ENCODE measurements at places on chromosomes 3 and 15.

- DNase-seq, result no peak
Observed at GRCh38 chr15:53830707-53831386, 71.4 kb upstream of the WDR72 start.

GRCh38 chr15:43488790-43489189 lies 4.2 kb downstream of the TP53BP1 start:
- DNase-seq, result no peak

DNA sequence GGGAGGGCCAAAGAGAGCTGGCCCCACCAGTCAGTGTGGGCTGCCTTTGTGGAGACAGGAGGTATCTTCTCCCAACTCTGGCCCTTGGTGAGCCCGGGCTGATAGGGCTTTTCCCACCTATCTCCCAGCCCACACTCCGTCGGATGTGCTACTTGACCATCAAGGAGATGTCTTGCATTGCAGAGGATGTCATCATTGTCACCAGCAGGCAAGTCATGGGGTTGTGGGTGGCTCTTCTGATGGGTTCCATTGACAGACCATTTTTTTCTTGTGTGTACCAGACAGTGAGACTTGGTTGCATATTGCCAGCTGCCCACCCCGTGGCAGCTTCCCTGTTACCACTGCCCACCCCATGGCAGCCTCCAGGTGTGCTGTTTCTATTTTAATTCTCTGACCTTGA lies 3.3 kb downstream of the COPG1 start:
- DNase-seq, result no peak

DNA sequence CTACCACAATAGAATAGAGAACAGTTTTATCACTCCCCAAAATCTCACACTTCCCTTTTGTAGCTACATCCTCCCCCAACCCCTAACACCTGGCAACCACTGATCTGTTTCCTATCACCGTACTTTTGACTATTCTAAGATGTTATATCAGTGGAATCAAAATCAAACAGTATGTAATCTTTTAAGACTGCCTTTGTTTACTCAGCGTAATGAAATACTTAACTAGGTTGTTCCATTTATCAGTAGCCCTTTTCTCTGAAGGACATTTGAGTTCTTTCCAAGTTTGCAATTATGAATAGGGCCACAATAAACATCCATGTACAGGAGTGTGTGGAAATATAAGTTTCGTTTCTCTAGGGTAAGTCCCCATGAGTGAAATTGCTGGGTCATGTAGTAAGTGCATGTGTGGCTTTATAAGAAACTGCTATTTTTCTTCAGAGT lies 372.3 kb downstream of the SV2B start:
- DNase-seq, result no peak

DNA sequence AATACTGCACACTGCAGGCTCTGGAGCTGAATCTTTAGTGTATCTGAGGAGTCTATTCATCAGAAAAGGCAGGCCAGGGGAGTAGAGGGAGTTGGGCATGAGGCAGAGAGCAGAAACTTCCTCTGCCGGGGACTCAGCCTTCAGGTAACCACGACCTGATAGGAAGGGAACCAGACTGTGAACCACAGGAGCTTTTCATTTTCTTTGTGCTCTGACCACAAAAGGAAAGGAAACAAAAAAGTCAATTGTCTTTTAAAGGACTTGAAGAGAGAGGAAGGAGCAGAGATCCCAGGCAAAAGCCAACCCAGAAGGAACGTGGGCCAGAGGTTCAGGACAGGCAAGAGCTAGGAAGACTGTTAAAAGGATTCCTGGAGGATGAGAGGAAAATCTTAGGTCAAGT lies 573.3 kb downstream of the EPHB1 start:
- DNase-seq, result no peak

- DNase-seq, result no peak
Observed at GRCh38 chr3:81692766-81693165, 68.7 kb downstream of the GBE1 start.

DNA sequence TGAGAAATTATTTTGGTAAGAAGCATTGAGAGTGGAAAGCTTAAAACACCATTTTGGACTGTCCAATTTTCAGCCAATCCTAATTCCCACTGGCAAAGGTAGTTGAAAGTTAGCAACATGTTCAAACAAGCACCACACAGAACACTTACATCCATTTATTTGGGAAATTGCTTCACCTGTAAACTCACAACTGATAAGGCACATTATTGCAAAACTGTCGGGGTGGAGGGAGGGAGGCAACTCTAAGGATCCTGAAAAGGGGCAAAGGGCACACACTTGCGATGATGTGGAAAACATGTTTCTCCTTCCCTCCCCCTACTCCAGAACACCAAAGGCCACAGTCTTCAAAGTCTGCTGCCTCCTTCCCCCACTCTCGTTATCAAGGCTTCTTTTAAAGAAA lies 9.4 kb downstream of the TMEM41A start:
- DNase-seq, result no peak

GRCh38 chr3:140164922-140165590 lies 230.1 kb downstream of the CLSTN2 start:
- no peak for DNase-seq

DNA sequence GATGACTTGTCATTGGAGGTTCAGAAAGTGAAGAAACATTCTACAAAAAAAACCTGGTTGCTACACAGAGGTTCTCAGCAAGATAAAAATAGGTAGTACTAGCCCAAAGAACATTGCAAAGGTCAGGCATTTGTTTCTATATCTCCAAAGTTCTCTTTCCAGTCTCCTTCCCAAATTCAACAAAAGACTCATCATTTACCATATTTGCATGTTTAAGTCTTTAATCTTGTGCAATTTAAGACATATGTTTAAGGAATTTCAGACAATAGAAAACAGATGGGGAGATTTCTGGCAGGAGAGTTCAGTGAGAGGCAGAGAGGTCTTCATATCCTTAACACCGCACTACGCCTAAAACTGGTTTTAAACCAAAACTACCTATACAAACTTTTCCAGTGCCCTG lies 173.8 kb upstream of the THBS1 start:
- DNase-seq, result no peak

DNA sequence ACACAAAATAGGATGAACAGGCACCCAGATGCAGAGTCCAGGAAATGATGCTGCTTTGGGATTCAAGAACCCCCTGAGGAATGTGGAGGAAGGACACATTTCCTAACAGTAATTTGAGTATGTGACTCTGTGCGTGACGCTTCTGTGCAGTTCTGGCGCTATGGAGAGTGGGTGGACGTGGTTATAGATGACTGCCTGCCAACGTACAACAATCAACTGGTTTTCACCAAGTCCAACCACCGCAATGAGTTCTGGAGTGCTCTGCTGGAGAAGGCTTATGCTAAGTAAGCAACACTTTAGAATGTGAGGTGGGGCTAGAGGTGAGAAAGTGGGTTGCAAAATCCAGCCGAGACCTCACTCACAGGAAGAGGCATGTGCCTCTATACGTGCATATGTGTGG lies 28.3 kb downstream of the CAPN3 start:
- DNase-seq, result no peak

GRCh38 chr3:55766753-55767152 lies 279.6 kb upstream of the WNT5A start:
- DNase-seq, result no peak

DNA sequence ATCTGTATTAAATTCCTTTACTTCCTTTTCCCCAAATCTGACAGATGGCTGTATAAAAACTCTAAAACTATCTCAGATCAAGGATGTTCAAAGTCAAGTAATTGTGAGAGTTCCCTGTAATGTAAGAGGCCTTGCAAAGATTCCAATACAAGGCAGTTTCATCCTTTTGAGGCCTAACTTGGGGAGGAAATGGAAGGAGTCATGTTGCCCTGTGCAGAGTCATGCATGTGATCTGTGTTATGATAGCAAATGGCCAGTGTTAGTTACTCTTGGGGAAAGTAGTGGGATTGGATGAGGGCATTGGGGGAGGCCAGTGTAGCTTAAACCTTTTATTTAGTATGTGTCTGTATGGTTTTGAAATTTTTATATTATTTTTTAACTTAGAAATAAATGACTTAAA lies 23.7 kb upstream of the FBXL22 start:
- DNase-seq, result no peak

- peak; percentile 37 for DNase-seq
Observed at GRCh38 chr15:100902436-100903167, 16.6 kb upstream of the LRRK1 start.

DNA sequence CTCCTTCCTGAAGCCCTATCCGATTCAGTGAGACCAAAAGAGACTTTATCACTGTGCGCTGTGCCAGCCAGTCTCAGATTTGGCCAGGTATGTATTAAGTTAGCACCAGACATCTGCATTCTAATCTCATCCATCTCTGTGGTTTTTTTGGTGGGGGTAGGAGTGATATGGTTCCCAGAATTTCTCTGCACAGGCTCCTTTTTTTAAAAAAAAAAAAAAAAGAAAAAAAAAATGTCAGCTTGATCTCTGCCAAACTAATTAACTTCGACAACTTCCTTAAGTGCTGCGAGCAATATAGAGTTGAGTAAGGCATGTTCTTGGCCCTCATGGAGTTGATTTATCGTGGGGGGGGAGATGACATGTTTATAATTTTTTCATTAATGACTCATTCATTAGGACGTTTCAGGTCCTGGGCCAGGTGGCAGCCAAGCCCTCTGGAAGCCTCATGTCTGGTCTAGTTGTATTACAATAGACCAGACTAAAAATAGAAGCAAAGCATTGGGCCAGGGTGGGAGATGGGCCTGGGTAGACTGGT lies 12.9 kb downstream of the SLCO3A1 start:
- no peak for DNase-seq

DNA sequence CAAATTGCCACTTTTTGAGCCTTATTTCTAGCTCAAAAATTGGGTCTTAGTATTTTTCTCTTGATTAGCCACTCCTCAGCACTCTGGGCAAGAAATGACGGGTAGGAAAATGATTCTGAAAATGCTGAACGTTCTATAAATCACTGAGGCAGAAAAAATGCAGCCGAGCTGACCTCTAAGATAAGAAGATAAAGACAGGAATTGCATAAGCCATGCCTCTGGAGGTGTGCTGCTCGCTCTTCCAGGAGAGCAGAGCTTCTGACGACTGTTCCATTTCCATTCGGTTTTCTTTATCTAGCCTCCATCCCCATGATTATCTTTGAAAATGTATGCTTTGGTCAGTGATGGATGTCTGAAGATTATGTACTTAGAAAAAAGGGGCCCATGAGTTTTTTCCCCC lies 558.8 kb upstream of the ADAMTS9 start:
- no peak for DNase-seq

GRCh38 chr15:80873366-80873952 lies 94.3 kb downstream of the CEMIP start:
- DNase-seq, result no peak

- no peak for DNase-seq
Observed at GRCh38 chr15:91622711-91623342, 230.7 kb upstream of the SLCO3A1 start.

GRCh38 chr3:127482216-127483004 lies 108.1 kb downstream of the TPRA1 start:
- no peak for DNase-seq

DNA sequence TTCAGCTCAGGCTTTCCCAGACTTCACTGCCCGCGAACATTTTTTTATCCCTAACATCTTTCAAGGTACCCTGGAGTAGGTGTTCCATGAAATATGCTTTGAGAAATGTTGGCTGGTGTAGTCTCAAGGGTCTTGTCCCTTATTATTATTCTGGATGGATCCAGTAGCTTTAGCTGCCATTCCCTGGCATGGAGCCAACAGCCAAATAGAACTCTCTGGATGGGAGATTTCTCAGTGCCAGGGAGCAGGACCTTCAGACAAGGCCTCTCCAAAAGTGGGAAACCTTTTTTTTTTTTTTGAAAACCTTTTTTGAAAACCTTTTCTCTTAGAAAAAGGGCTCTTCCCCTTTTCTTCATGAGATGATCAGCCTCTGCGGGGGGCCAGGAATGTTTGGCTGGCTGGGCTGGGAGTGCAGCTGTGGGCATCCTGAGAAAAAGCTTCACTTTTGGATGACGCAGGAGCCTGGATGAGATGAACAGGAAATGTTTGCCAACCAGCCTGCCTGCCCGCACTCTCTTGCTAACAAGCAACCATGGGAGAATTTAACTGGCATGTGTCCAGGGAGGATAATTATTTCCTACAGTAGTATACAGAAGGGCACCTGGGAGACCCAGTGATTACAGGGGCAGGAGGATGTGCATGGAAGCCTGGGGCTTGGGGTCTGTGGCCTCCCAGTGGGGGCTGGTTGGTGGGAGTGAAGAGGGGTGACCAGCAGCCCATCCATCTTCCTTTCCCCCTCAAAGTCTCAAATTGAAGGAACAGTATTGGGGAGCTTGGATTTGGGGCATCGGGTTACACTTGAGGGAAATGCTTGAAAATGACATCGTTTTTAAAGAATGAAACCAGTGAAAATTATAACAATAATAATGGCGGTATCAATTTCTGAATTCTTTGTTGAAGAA lies 109.1 kb upstream of the LRIG1 start:
- peak; percentile 80 for DNase-seq

DNA sequence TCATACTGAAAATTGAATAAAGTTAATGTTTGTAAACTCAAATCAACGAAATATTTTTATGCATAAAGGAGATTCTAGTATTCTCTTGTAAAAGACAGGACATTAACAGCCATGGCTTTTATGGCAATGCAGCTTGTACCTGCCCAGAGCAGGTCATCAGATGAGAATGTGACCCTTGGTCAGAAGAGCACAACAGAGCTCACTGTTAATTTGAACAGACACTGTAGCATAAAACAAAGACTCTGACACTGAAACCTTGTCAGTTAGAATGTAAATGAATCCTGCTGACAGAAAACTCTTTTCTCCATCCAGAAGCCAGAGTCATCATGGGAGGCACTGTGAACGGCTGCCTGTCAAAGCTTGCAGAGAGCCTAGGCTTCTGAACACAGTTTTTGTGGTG lies 410.6 kb downstream of the RAP2B start:
- DNase-seq, result no peak

DNA sequence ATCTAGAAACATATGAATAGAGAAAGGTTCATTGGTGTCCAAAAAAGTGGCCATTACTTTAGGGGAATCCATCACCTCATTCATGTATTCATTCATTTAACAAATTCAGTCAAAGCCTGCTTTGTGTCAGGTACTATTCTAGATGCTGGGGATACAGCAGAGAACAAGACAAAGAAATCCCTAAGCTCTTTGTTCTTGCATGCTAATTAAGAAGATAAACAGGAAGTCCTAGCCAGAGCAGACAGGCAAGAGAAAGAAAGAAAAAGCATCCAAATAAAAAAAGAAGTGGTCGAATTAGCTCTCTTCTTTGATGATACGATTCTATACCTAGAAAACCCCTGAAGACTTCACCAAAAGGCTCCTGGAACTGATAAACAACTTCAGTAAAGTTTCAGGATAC lies 12.4 kb upstream of the ZMAT3 start:
- DNase-seq, result no peak

DNA sequence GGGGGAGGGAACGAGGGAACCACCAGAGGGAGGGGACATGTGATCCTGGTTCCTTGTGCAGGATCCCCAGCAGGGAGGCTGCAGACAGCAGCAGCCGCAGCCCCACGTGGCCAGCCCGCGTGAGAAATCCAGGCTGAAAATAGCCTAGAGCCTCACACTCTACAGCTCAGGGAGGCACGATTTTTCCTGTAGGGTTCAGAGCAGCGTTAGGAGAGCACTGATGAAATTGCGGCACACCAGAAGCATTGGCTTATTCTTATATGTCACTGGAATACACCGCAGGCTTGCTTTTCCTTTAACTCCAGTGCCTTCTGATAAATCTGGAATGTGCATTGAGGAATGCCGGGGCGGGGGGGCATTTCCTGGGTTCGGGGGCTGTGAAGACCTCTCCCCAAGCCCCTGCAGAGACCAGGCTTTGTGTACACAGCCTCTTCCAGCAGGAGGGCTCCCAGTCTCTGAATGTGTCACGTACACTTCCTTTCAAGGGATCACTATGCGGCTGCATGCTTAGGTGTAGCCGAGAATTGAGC lies 193.0 kb downstream of the ATP10A start:
- DNase-seq, result peak; percentile 23
